ENCODE measurements at places on chromosomes 12 and 14.

GRCh38 chr14:22471545-22472121 is 117.4 kb downstream of the DAD1 start:
- DNase-seq = no peak

DNA sequence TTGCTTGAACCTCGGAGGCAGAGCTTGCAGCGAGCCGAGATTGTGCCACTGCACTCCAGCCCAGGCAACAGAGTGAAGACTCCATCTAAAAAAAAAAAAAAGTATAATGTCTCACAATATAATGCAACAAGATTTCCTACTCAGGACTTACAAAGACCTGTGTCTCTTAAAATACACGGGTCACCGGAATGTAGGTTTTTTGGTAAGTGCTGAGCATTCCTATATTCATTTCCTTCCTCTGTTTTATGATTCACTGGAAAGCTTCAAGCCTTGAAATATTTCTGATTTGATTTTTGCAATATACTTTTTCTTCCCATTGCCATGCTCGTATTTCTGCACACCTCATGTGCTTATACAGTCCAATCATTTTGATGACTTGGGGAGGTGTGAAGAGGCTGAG is 245.8 kb downstream of the FBXL14 start:
- no peak for DNase-seq

- DNase-seq = no peak
Observed at GRCh38 chr14:91163316-91163715, 49.4 kb downstream of the DGLUCY start.

DNA sequence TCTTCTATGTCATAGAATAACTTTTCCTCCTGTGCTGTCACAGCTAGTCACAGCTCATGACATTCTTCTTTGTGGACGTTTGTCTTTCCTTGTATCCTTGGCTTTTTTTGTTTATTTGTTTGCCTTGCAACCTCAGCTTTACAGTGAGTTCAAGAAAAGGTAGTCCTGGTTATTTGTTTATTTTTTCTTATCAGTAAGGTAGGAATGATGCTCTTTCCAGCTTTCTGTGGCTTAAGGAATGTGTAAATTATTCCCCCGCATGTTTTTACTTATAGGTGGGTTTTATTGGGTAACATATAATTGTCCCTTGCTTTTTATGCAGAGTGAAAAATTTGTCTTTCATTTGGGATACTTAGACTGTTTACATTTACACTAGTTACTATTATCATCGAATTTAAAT is 1673.6 kb upstream of the FLRT2 start:
- no peak for DNase-seq

GRCh38 chr14:80504781-80505180 is 293.5 kb upstream of the DIO2 start:
- DNase-seq = no peak

Data from activated CD4-positive, alpha-beta T cell treated with anti-CD3 and anti-CD28 coated beads for 24 hours (primary cell).